ENCODE measurements at places on chromosomes 4 and X.

- no peak for DNase-seq
Observed at GRCh38 chr4:174012886-174013259, 270.6 kb downstream of the FBXO8 start.

GRCh38 chr4:16026160-16026761, 57.6 kb downstream of the PROM1 start:
- peak; percentile 25 for DNase-seq

- no peak for DNase-seq
Observed at GRCh38 chrX:103818842-103819619, 13.0 kb downstream of the RAB9B start.

- DNase-seq, result no peak
Observed at GRCh38 chr4:83413676-83414075, 41.9 kb downstream of the HELQ start.

- DNase-seq, result no peak
Observed at GRCh38 chr4:8076023-8076422, 82.6 kb downstream of the ABLIM2 start.

DNA sequence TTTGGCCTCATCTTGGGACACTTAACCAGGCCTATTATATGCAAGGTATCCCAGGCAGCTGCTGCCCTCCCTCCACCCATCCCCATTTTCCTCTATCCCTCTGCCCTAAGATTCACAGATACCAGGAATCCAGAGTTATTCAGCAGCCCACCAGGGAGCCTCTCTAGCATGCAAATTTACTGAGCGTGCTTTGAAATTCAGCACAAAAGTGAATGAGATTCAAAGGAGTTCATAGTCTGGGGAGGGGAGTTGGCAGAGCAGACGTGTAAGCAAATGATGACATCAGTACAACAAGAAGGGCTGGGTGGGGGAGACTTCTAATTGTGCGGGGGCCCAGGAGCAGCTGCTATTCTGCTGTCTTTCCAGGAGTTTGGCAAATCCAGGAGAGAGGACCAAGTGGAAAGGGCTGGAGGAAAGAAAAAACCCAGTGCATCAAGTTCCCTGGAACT, 1.7 kb upstream of the MTM1 start:
- DNase-seq, result no peak

DNA sequence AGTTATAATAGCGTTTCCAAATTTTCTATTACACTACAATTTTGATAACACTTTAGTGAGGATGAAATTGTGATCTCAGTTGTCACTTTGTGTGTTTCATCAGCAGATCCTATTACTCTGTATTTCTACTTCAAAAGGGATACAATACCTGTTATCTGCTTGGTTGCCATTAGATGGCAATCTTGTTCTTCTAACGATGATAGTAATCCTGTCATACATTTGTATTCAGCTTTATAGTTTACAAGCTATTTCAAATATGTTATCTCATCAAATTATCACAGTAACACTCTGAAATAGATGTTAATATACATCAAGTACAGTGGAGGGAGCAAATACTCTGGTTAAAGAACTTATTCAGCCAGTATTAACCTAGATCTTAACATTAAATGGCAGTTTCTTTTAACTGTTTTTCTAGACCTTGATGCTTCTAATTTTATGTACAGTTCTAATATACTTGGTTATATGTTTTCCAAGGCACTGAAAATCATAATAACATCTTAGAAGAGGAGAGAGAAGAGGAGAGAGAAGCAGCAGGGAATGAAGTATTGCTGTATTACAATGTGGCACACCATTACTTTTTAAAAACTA, 292.0 kb downstream of the CCSER1 start:
- DNase-seq, result no peak

- no peak for DNase-seq
Observed at GRCh38 chr4:33802578-33802977, 2441.7 kb downstream of the ARAP2 start.

- no peak for DNase-seq
Observed at GRCh38 chrX:39260965-39261364, 459.7 kb downstream of the MID1IP1 start.

DNA sequence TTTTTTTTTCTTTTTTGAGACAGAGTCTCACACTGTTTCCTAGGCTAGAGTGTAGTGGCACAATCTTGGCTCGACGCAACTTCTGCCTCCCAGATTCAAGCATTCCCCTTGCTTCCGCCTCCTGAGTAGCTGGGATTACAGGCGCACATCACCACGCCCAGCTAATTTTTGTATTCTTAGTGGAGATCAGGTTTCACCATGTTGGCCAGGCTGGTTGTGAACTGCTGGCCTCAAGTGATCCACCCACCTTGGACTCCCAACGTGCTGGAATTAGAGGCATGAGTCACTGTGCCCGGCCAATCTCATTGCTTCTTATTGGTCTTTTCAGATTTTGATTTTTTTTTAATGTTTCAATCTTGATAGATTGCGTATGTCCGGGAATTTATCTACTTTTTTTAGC, 124.4 kb downstream of the NBDY start:
- DNase-seq, result no peak

DNA sequence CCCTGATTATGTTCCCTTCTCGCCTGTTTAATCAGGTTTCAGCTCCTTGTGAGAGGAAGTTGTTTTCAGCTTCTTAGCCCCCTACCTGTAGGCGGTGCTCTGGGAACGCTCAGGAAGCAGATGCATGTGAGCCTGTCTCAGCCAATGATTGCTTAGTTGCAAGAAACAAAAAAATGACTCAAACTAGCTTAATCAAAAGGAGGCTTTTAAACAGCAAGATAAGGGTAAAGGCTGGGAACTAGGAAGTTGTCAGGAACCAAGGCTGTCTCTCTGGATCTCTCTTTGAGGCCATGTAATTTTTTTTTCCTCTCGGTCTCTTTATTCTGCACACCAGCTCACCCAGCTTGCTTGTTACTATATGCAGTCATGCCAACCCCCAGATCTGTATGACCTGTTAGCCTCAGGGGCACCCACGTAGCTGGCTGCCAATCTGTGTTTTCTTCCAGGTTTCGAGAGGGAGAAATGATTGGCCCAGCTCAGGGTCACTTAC, 109.1 kb downstream of the PTTG2 start:
- no peak for DNase-seq

DNA sequence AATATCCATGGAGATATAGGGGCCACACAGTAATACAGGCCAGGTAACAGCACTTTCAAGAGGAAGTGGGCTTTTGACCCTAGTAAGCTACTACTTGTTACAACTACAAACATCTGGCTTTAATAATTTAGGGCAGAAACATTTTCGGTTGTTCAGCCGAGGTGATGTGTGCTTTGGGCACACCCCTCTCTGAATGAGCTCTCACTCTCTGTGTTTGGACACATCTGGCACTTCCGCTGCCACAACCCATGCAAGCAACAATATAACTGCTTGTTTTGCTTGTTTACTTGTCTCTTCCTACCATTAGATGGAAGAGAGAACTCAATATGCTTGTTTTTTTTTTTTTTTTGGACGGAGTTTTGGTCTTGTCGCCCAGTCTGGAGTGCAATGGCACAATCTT, 277.2 kb downstream of the HS3ST1 start:
- DNase-seq, result no peak

DNA sequence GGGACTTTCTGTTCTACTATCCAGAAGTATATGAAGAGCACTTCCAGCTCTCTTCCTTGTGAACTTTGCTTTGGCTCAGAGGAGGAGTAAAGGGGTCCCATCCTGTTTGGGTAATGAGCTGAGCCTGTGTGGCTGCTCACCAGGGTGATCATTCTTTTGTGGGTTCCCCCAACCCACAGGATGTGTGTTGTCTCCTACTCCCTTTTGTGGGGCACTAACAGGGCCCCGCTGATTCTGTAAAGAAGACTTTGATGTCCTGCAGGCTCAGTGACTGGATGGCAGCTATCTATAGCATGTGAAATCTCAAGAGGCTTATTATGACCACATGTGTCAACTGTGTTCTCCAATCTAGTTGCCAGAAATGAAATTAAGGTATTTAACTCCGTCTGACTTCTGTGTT, 40.8 kb downstream of the ZNF518B start:
- no peak for DNase-seq

DNA sequence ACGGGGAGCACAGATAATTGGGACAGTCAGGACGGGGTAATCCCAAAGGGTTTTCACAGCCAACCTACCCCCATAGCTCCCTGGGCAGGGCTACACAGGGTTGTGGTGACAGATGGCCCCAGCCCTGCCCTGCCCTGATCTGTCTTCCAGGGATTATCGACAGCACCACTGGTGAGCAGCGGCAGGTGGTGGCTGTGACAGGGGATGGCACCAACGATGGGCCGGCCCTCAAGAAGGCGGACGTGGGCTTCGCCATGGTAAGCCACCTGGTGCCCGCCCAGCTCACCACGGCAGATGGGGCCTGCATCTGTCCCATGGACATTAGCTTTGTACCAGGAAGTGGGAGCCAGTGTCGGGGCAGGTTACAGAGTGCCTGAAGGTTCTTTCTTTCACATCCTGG, 39.3 kb downstream of the ATP2B3 start:
- DNase-seq, result no peak

DNA sequence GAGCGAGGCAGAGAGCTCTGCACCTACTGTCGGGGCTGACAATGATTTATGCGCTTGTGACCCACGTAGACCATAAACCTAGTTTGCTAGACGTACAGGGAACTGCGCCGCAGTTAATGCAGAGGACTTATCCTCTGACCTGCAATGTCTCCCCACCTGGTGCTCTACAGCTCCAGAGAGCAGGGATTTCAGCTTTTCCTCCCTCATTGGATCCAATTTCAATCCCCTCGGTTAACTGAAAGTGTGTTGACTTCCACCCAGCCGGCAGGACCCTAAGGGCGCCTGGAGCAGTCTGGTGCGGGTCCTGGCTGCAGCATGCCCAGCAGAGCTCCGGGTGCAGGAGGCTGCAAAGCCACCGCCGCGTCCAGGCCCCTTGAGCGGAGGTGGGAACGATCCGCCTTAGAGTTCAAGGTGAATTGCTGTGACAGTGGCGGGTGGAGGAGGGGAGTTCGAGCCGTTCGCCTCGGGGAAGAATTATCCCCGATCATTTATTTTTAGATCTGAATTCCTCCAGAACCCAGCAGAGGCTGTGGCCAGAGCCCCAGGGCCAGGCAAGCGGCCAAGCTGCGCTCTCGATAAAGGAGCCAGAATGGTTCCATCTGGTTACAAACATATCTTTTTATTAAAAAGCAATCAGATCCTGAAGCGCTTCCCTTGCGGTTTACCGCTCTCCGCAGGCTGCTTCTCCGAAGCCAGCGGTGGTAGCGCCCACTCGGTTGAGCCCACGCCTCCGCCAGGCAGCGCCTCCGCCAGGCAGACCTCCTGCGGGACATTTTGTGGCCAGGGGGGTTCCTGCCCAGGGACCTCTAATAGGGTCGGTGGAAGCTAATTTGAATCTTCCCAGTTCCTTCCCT, 66.0 kb downstream of the FBXO8 start:
- peak; percentile 31 for DNase-seq

DNA sequence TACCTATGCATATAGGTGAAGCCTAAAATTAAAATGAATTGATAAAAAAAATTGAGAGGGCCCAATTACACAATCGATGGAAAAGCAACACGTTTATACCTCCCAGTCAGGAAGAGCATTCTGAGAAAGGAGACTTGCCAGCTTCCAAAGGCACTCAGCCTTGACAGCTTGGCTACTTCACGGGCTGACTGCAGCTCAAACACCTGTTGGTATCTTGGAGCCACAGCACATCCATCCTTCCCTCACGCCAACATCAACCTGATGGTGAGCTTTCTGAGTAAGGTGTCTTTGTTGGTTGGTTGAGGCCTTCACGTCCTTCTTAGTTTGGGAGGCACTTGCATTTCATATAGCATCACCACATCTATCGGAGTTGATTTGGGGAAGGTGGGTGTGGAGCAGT, 598.9 kb upstream of the DIPK2B start:
- no peak for DNase-seq

- DNase-seq, result no peak
Observed at GRCh38 chr4:110808351-110808878, 185.5 kb upstream of the PITX2 start.

- no peak for DNase-seq
Observed at GRCh38 chrX:13081395-13082205, 37.2 kb upstream of the FAM9C start.

GRCh38 chr4:53905276-53905940, 159.0 kb downstream of the CHIC2 start:
- no peak for DNase-seq

DNA sequence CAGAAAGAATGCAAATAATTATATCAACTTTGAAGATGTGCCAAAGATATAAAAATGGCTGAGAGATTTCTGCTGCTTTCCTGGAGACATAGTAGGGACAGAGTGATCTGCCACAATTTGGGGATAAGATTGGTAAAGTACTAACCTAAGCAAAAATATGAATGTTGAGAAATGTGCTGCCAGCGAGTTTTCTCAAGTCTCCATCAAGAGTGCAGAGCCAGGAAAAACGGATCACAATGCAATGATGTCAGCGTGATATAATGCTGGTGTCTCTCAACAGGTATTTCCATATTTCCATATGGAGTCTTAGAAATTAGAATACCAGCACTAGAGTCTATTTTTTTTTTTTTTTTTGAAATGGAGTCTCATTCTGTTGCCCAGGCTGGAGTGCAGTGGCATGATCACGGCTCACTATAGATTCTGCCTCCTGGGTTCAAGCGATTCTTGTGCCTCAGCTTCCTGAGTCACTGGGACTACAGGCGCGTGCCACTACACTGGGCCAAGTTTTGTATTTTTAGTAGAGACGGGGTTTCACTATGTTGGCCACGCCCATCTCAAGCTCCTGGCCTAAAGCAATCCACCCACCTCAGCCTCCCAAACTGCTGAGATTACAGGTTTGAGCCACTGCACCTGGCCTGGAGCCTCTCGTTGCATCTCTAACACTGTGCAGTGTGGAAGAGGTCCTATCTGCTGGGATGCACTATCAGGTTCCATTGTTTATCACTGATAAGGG, 893.5 kb downstream of the TRIML1 start:
- no peak for DNase-seq

DNA sequence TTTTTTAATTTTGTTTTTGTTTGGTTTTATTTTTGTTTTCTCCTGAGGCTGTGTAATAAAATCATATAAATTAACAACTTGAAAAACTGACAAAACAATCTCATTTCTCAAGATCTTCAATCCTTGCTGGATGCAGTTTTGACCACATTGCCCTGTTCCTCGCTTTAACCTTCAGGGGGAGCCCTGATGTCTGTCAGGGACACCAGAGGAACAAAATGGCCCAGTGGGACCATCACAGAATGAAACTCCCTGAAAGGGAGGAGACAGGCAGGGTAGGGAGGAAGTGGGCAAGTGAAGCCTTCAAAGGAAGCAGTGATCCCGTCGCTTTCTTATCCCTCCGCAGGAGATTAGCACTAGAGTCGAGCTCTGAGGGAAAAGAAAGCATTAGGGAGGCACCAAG, 274.9 kb upstream of the LDB2 start:
- no peak for DNase-seq

DNA sequence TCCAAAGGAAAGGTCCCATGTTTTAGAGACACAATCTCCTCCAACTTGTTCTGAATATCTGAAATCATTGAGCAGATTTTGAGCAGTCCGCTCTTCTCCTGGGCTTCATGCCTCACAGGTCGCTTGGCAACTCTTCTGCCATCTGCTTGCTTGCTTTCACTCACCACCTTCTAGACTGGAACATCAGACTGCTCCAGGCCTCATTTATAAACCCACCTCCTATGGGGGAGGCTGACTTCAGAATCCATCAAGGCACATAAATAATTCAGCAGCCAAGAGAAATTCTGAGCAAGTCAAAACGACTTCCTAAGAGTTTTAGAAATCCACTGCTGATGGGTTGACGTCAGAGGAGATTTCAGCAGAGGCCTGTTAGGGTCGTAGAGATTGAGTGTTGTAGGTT, 64.1 kb downstream of the FAM184B start:
- no peak for DNase-seq

Measured in AG09309 (cell line).